HL-60 (cell line): ENCODE measurements at places on chromosomes 1 and 21.
A peak's percentile ranks its signal among the peaks of the same experiment; 100 is the strongest.

DNA sequence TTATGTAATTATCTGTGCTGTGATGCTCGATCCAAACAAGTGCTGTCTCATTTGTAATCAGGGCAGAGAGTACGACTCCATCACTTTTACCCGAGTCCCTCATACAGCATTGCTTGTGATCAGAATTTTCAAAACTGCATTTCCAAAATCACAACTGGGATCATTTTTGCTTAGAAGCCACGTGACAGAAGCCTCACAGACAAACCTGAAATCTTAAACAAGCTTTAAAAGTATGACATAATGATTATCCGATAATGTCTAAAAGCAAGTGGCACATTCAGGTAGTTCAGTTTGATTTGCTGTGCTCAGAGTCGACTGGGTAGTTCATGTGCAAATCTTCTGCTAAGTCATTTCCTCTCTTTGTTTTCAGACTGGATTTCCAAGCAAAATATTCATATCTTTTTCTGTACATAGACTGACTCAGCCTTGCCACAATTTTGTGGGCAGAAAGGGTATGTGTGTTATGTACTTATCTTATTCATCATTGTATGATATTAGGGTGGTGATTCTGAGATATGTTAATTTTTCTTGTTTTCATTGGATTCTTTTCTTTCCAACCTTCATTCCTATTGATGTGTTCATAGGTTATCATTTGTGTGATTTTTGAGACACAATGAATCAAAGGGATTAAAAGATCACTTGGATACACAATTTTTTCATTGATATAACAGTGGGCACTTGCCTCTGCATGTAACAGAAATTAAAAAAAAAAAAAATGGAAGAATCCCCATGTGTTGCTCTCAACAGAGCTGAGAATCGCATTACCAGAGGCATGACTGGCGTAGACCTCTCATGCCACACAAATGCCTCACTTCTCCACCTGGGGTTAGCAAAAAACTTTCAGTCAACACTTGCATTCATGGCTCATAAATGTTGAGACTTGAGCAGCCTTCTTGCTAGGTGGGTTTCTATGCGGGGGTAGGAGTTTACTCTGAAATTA, 355.7 kb downstream of the LTN1 start:
- DNase-seq = no peak

DNA sequence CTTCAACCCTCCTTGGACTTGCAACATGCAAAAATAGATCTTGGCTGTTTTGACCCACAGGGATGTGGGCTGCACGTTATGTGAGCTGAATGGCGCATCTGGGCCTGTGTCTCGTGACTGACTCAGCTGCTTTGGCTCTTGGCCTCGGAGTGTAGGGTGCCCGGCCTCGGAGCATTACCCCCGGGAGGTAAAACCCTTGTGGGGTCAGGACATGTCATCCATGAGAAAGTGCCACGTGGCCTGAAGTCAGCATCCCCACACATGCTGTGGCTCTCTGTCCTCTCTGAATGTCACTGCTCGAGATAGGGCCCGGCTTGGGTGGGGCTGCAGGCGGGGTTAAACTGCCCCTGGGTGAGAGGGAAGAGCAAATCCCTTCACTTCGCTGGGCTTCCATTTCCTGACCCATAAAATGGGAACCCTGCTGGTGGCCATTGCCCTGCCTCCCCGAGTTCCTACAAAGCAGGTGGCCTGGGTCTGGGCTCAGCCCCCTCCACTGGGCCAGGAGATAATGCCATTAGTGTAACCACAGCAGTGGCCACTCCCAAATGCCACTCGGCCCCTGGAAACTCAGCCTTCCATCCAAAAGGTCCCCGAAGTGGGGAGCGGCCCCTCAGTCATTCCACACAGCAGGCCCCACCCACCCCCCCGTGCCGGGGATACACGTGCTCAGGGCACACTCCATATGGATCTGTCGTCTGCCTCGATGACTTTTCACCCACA, 22.8 kb upstream of the TSPEAR start:
- no peak for DNase-seq

DNA sequence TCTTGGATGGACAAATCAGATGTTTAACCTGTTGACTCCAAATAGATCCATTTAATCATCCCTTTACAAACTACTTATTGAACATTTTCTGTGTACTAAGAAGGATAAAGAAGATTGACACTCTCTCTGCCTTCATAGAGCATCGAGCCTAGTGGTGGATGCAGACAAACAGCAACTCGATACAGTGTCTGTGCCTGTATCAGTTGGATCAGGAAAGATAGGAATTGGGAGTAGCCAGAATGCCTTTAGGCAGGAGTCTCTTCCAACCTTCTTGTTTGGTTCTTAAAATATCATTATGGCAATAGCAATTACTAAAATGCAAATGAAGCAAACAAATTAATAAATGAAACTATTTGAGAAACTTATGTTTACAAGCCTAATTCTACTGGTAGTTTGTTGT, 89.0 kb upstream of the RAVER2 start:
- no peak for DNase-seq

- DNase-seq = peak; percentile 15
Observed at GRCh38 chr21:36788120-36788638, 89.3 kb downstream of the SIM2 start.

DNA sequence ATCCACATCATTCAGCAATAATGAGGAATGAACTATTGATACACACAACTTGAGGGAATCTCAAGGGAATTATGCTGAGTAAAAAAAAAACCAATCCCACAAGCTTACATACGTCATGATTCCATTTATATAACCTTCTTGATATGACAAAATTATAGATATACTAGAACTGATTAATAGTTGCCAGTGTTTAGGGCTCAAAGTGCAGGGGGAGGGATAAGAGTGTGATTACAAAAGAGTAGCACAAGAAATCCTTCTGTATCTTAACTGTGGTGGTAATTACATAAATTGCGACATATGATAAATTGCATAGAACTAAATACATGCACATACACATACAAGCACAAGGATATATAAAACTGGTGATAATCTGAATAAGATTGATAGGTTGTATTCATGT, 13.5 kb downstream of the DIRAS3 start:
- DNase-seq = no peak

DNA sequence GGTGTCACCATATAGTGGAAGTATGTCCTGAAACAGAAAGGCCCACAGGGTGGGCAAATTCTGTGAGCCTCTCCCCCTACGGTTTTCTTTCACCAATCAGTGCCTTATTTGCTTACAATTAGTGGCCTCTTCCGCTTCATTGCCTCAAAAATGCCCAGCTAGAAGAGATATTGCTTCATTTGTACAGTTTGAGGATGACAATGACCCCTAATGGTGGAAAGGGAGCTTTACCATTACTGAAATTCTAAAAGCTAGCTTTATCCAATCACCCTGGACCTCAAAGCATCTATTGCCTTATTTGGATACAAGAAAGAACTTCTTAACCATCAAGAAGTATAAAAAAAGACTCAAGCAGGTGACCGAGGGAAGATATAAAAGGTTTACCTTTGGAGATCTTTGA, 49.6 kb downstream of the LRRC71 start:
- DNase-seq = no peak

- no peak for DNase-seq
Observed at GRCh38 chr1:99603699-99604560, 42.0 kb upstream of the PALMD start.

DNA sequence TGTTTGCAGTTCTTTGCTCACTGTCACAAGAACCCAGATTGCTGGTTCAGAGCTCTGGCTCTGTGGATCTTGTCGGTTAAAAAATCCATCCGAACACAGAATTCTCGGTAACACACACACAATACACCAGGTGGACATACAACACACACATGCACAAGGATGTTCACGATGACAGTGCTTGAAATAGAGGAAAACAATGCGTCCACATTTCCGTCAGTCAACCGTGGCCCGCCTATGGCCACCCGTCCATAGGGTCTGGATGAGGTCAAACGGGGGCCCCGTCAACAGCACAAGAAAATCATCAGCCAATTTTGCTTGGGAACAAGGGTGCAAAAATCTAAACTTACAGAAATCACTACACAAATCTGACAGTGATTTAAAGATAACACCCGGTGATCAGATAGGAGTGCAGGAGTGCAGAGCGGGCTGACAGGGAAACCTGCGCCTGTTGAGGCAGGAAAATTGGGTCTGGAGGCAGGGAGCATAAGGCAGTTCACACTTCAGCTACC, 50.4 kb upstream of the SLC19A1 start:
- DNase-seq = no peak

DNA sequence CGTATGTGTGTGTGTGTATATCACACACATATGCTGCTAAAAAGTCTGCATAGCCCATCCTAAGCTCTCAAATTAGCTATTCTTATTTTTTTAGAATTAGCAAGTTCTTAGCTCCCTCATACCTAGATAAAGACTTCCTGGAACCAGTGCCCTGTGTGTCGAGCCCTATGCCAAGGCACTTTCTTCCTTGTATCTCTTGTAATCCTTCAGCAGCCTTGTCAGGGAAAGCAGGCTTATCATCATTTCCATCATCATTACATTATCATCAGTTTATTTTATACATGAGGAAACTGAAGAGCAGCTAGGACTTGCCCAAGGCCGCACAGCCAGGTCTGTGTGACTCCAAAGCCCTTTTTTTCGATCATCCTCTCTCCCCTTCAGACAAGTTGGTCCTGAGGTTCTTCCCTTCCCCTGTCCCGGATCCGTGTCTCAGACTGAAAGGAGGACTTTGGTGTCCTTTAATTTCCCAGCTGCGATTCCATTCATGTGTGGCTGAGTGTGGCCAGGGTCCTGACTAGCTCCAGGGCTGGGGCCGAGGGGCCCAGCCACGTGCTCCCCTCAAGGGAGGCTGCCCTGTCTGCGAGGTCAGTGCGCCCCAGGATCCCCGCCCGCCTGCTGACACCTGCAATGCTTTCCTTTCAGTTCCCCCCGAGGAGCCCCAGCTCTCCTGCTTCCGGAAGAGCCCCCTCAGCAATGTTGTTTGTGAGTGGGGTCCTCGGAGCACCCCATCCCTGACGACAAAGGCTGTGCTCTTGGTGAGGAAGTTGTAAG, 24.9 kb downstream of the IL6R start:
- DNase-seq = no peak

GRCh38 chr1:65260851-65261473, 48.4 kb upstream of the DNAJC6 start:
- no peak for DNase-seq

- DNase-seq = no peak
Observed at GRCh38 chr1:239392271-239392670, 5.9 kb downstream of the CHRM3 start.

DNA sequence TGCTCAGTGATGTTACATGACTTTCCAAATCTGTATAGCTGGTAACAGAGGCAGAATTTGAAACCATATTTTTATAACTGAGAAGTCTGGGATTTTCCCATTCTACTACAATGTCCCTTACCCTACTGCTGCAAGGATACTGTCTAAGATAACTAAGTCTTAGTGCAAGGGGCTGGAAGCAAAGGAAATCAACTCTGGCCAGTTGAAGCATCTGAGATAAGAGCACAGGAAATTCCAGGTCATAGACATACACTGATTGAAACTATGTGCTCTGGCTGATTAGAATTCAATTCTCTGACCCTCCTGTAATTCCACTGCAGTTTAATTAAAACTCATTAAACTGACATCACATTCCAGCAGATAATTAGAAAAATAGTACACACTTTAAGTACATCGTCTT, 267.7 kb upstream of the C1orf87 start:
- DNase-seq = no peak

- no peak for DNase-seq
Observed at GRCh38 chr1:67588178-67588855, 96.7 kb upstream of the GADD45A start.

GRCh38 chr1:12501661-12502060, 116.3 kb downstream of the DHRS3 start:
- DNase-seq = no peak

DNA sequence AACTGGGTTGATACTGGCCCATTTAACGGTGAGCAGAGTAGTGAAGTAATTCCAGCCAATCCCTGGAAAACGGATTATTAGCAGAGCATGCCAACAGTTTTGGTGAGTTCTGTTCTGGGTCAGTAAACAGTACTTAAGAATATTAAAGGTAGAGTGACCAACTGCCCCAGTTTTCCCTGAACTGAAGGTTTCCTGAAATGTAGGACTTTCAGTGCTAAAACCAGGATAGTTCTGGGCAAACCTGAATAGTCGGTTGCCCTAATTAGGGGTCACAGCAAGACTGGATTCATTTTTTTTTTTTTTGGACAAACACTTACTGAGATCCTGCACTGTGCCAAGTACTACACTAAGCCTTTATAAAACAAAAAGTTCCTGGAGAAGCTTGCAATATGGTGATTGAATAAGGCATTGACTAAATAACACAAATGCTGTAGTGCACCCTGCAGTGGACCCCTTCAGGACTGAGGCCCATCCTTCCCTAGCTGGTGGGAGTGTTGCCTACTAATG, 75.9 kb downstream of the KCNK1 start:
- no peak for DNase-seq

- DNase-seq = no peak
Observed at GRCh38 chr1:231850786-231851185, 224.2 kb downstream of the DISC1 start.

GRCh38 chr1:204199579-204199978, 3.3 kb upstream of the KISS1 start:
- no peak for DNase-seq

GRCh38 chr1:16230744-16231143, 6.2 kb downstream of the CPLANE2 start:
- no peak for DNase-seq

DNA sequence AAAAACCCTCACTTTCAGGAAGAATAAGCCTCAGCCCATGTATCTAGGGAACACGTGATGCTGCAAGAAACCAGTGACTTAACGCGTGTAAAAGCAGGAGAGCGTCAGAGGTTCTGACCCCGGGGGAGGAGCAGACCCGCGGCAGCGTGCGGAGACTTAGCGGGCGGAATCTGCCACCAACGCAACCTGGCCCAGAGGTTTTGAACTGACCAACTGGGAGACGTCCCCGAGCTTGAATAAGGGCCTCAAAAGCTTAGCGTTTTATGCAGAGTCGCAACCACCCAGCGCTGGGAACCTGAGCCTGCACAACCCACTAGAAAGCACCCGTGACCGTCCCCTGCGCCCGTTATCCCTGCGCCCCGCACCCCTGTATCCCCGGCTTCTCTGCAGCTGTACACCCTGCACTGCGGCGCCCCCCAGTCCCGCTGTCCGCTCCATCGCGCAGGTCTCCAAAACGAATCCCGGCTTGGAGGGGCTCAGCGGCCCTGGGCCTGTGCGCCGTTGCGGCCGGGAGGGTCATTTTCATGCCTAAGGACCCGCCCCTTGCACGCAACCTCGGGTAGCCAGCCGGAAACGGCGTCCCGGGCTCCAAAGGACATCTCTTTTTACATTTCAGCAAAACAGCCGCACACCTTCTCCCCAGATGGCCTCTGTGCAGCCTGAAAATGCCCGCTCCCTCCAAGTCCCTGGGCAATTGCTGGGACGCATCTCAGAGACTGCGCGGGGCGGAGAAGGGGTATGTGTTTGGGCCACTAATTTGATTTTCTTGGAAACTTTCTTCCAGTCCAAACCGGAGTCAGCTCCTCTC, 29.4 kb upstream of the TRIM17 start:
- peak; percentile 8 for DNase-seq
